ENCODE measurements at places on chromosomes 2 and 18. TPM values are rescaled to one million over a fixed set of nuclear protein-coding genes. Genes with fewer than 3 reads are reported as not detected.

DNA sequence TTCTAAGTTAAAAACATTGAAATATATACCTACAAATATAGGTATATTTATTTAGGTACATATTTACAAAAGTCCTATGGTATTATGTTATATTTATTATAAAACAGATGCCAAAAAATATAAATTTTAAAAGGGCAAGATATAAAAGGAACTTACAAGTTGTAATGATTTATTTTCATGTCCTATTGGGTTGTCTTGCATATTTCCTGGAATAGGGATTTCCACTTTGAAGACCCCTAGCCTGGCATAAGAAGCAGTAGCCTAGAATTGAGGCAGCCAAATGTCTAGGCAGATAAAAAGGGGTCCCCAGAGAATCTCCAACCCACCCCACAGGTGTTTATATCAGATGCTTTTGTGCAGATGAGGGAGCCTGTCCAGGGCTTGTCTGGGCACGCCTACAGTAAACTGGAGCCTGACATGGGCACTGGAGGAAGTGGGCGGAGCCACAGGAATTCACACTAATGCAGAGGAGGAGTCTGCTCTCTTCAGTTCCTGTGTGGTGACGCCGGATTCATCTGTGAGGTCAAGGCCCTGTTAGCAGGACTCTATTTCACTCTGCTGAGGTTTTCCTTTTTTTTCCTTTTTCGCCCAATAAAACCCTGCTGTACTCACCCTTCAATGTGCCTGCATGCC is 1088.9 kb upstream of the PIK3C3 start:
- no peak for DNase-seq

- DNase-seq = no peak
Observed at GRCh38 chr2:103401621-103402020, 639.8 kb downstream of the TMEM182 start.

DNA sequence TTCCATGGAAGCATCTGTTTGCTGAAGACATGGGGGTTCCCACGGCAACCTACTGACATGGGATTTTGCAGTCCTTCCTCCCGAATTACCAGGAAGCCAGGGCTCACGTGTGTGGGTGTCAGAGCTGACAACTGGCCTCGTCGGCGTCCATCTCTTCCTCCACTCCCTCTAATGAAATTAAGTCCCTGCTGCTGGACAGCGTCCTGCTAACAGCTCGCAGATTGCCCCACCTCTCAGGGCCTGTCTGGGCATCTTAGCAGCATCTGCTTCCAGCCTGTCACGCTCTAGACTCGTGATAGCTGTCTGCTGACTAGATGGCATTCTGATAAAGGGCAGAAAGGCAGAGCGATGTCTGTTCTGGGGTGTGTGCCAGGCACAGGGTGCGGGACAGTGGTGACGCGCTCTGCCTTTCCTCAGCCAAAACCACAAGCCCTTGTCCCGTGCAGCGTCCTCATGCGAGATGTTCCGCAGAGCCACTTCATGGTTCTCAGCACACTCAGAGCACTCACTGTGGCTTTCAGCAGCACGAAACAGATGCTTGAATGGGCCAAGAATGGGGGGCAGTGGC is 161.1 kb downstream of the ARL4C start:
- DNase-seq = peak; percentile 57

- DNase-seq = peak; percentile 87
Observed at GRCh38 chr2:174597345-174598047, at the start of gene WIPF1. WIPF1 (minus strand) TSS chr2:174597804; CDS start chr2:174585573, 12,231 bp downstream.

DNA sequence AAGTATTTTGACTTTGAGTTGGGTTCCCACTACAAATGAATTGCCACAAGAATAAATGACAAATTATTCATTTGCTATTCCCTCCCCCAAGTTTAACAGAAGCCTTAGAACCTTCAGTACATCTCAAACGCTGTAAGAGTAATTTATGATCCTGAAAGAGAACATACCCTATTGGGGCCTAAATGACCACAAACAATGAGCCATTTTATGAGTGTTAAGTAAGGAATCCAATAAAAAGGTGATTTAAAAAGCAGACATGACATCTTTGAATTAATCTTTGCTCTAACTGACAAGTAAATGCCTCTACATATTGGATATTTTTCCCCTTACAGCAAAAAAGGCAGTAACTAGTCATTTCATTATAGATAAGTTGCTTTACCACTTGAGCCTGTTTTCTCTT is 136.9 kb downstream of the NRXN1 start:
- DNase-seq = no peak

GRCh38 chr18:21548647-21549046 is 51.9 kb downstream of the ESCO1 start:
- no peak for DNase-seq

GRCh38 chr2:40967451-40967850 is 515.6 kb upstream of the SLC8A1 start:
- DNase-seq = no peak

DNA sequence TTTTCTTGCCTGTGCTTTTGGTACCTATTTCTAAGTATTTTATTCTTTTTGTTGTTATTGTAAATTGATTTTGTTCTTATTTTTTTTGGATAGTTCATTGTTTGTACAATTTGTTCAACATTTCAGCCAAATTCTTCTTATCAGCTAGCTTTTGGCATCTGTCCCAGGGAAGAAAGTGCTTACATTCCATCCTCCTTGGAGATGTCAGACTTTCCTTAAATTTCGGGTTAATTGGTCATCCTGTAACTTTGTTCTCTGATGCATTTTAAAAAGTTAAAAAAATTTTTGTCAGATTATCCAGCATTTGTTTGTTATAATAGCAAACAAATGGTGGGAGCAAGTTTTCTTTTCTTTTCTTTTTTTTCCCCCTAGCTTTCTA is 60.3 kb downstream of the PTH2R start:
- DNase-seq = no peak

DNA sequence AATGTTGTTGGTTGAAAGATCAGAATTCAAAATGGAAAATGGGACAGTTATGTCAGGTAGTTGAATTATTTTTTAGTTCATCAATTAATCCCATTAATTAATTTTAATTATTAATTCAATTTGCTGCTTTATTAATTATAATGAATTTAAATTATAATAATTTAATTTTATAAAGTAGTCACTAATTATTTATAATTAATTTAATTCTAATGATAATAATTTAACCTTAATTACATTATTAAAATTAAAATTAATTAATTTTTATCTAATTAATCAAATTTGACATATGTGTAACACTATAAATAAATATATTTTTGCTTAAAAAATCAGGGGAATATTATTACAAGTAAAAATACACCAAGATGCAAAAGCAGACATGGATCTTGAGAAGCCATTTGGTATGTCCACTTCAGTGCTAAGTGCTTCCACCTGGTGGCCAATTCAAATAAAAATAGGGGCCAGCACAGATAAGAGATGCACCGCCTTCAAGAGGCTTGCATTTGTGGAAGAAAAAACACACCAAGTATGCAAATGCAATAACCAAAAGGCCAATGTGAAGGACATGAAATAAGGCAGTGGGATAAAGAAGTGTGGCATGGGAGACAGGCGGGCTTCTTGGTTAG is 73.2 kb downstream of the MBP start:
- no peak for DNase-seq

GRCh38 chr2:11705063-11705462 is 35.1 kb upstream of the NTSR2 start:
- DNase-seq = no peak

- no peak for DNase-seq
Observed at GRCh38 chr2:49490710-49491109, 336.4 kb upstream of the FSHR start.

DNA sequence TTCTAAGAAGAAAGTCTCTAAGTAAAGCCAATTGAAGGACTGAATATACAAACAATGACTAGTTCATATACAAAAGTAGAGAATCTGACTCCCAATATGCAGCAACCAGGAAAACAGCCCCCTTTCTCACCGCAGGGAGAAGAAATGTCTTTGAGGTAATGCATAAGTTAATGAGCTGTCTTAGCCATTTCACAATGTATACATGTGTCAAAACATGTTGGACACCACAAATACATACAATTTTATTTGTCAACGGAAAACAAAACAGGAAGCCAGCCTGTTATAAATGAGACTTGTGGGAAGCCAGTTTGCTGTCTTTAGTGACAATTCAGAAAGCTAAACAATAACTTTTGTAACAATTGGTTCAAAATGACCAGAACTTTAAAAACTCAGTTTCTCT is 389.2 kb downstream of the CBLN2 start:
- no peak for DNase-seq

- no peak for DNase-seq
Observed at GRCh38 chr2:216179015-216179414, 69.9 kb downstream of the XRCC5 start.

DNA sequence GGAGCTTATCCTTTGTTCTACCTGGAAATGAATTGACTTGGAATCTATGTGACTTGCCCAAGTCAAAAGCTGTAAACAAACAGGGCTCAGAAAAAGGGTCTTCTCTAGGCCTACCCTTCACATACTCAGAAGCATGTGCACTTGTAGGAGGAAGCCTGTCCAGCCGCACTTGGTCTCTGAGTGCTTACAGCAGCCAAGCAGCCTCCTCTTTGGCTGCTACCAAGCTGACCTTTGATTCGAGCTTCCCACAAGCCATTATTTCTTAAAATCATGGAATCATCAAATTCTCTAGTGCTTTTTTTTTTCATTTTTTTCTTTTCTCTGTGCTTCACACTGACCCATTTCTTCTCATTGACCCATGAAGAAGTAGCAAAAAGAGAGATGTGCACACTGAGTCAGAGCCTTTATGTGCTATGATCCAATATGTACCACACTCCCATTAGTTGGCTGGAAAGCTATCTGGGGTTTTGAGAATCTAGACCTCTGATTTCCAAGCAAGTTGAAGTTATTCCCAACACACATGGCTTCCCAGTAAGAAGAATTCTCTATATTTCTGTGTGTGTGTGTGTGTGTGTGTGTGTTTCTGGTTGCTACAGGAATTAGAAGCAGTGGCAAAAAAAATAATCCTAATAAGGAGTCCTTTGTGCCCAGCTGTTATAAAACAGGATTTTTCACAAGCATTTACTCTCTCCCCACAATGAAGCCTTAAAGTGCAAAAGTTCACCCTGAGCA is 550.3 kb upstream of the TNP1 start:
- no peak for DNase-seq

GRCh38 chr2:112187805-112188596 is 49.8 kb downstream of the FBLN7 start:
- peak; percentile 11 for DNase-seq

C2orf72 gene
- not detected for total RNA-seq

HOXD3 gene
- not detected for total RNA-seq

LAMA3 gene
- 2.4 TPM for total RNA-seq

SLC35F6 gene
- total RNA-seq = 14.3 TPM

ZC3H6 gene
- total RNA-seq = 4.8 TPM

C2orf80 gene
- total RNA-seq = not detected

HOXD10 gene
- not detected for total RNA-seq

RPRM gene
- under 0.01 TPM for total RNA-seq

PROKR1 gene
- under 0.01 TPM for total RNA-seq

GALR1 gene
- under 0.01 TPM for total RNA-seq

NOSTRIN gene
- 0.27 TPM for total RNA-seq
